ENCODE measurements at places on chromosomes 12 and 14.

DNA sequence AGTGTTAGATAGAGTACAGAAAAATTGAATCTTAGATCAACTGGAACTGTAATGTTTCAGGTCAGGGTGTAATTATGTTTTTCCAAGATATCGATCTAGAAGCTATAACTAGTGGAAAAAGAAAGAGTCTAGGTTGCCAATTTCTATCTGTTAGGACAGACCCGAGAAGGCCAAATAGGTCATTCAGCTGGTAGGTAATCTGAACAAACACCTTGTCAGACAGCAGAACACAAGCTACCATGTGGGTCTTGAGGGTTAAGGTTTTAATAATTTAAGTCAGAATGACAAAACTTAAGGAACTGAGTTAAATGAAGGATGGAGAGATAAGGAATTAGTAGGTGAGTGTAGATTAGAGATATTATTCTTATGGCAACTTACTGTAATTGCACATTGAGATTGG is 44.9 kb upstream of the KCNMB4 start:
- no peak for DNase-seq

DNA sequence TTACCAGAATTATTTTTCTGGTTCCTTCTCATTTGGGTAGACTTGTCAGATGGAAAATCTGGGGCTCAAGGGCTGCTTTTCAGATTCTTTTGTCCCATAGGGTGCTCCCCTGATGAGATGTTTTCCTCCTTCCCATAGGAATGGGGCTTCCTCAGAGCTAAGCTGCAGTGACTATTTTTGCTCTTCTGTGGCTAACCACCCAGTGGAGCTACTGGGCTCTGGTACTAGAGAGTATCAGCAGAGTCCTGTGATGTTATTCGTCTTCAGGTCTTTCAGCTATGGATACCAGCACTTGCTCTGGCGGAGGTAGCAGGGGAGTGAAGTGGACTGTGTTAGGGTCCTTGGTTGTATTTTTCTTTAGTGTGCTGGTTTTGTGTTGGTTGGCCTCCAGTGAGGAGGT is 716.1 kb upstream of the LMO3 start:
- no peak for DNase-seq

- DNase-seq = no peak
Observed at GRCh38 chr14:28406196-28406595, 360.4 kb upstream of the FOXG1 start.

- no peak for DNase-seq
Observed at GRCh38 chr12:93091886-93092648, 163.0 kb upstream of the EEA1 start.

- DNase-seq = no peak
Observed at GRCh38 chr14:49767270-49767570, 733 bp upstream of the KLHDC2 start.

Measured in NCI-H1436 treated with DMSO at 0.1 percent for 48 hours (cell line).